ENCODE measurements at places on chromosomes 1 and 21. TPM values are rescaled to one million over a fixed set of nuclear protein-coding genes. Genes with fewer than 3 reads are reported as not detected.

The RPS6KA1 gene
- 0.77 TPM for total RNA-seq

The FAM163A gene
- not detected for total RNA-seq

The TDRD5 gene
- not detected for total RNA-seq

The OR2G6 gene
- total RNA-seq, result not detected

The CR1L gene
- not detected for total RNA-seq

The SORT1 gene
- total RNA-seq, result 5.6 TPM

The CASP9 gene
- total RNA-seq, result 5.9 TPM

The LGALS8 gene
- 25.8 TPM for total RNA-seq

The IL19 gene
- not detected for total RNA-seq

The CCDC24 gene
- total RNA-seq, result 0.43 TPM

The CLCC1 gene
- total RNA-seq, result 22.7 TPM

The F13B gene
- total RNA-seq, result not detected

The MLLT11 gene
- total RNA-seq, result 2.6 TPM

The SPTA1 gene
- total RNA-seq, result under 0.01 TPM

The FAM177B gene
- not detected for total RNA-seq

The TAL1 gene
- not detected for total RNA-seq

The CRTC2 gene
- total RNA-seq, result 13.7 TPM

The SGIP1 gene
- total RNA-seq, result under 0.01 TPM

The TNN gene
- not detected for total RNA-seq

The CFHR1 gene
- not detected for total RNA-seq

The S100A7 gene
- not detected for total RNA-seq

The FHAD1 gene
- 0.26 TPM for total RNA-seq

The DYNLT5 gene
- total RNA-seq, result not detected

The AMY1A gene
- not detected for total RNA-seq

The BRDT gene
- not detected for total RNA-seq

The HIVEP3 gene
- total RNA-seq, result 0.93 TPM

The ACKR1 gene
- total RNA-seq, result 2.9 TPM

The PCNX2 gene
- 14.4 TPM for total RNA-seq

The VAMP4 gene
- 6.7 TPM for total RNA-seq

The MAN1C1 gene
- 47.8 TPM for total RNA-seq

The BTBD19 gene
- total RNA-seq, result 2.5 TPM

The POU3F1 gene
- not detected for total RNA-seq

The NBPF6 gene
- total RNA-seq, result not detected

The TSACC gene
- not detected for total RNA-seq

The TRABD2B gene
- total RNA-seq, result 0.93 TPM

The DDAH1 gene
- 82.9 TPM for total RNA-seq

The PCBP3 gene
- total RNA-seq, result 16.7 TPM

The BCAS2 gene
- total RNA-seq, result 27.7 TPM

The RAB42 gene
- total RNA-seq, result 5.5 TPM

Measured in pericardium fibroblast (primary cell).